Bronchial epithelial cell (primary cell): ENCODE measurements at places on chromosomes 7 and 10.

DNA sequence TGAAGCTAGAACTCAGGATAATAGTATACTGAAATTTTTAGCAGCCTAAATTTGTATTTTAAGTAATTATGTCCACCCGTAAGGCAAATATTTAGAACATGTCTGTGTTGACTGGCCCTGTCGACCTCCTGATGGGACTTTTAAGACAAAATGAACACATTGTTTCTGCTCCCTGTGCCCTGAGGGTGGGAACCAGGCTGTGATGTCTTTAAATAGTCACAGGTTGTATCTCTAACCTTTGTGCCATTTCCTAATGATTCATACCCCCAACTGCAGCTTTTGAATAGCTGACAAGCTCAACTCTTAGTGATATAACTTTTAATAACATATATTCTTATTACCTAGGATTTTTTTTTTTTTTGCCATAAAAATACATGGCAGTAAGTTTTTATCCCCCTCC lies 494.9 kb upstream of the AKR1E2 start:
- peak; percentile 45 for DNase-seq

DNA sequence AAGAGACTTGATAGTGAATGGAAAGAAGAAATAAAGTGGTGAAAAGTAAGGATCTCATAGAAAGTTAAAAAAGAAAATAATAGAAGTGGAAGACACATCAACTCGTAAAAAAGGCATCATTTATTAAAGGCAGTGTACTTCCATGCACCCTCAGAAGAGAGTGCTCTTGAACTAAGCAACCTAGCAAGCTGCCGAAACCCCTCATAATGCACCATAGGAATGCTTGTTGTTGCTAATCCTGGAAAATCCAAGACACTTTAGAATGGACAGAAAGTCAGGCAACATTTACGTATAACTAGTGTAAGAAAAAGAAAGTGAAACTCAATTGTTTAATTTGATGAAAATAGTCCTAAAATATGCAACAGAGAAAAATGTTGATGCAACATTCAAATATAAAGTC lies 12.8 kb downstream of the TFPI2 start:
- DNase-seq = no peak

DNA sequence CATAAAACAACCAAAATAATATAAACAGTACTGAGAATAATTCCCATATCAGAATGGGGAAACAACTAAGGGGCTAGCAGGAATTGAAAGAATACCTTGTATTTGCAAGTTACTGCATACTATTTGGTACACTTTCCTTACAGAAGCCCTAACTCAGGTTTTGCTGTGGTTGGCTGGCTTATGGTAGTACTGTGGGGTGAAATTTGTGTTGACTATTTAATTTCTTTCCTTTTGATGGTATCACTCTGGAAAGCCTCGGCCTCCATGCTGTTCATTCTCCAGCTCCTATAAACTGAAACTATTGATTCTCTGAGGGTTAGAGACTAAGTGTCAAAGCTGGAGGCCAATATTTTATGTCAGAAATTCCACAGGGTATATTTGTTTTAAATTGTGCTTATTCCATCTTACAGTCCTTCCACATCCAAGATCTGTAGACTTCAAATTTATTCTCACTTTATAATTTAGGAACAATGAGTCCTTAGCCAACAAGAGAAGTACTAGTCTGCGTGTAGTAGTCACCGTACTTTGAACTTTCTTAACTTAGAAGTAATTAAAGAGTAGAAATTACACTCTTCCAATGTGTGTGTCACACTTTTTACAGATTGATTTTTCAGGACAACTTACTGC lies 13.4 kb downstream of the SKIDA1 start:
- no peak for DNase-seq

DNA sequence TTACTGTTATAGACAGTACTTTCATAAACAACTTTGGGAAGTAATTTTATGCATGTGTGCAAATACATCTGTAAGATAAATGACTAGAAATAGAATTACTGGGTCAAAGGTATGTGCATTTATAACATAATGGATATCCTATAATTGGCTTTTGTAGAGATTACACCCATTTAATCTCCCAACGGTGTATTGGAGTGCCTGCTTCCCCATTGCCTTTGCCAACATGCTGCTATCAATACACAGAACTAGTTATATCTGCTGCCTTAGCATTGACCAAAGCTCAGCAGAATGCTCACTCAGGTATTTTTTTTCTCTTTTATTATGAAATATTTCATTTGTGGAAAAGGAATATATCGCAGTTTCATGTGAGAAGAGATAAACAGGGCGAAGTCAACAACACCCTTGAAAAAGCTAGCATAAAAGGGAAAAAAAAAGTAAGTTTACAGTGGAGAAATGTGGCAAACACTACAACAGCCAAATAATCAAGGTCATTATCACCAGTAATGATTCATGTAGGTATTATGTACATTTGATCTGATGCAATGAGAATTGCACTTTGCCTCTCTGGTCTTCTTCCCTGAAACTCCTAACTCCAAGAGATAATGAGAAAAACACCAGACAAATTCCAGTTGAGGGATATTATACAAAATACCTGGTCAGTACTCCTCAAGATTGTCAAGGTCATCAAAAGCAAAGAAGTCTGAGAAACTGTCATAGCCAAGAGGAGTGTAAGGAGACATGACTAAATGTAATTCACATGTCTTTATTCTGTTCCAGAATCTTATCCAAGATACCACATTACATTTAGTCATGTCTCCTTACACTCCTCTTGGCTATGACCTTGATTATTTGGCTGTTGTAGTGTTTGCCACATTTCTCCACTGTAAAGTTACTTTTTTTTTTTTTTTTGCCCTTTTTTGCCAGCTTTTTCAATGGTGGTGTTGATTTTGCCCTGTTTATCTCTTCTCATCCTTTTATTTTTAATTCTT lies 36.8 kb downstream of the MARCHF5 start:
- DNase-seq = peak; percentile 63

GRCh38 chr7:112616295-112616694 lies 135.5 kb downstream of the LSMEM1 start:
- DNase-seq = no peak

- no peak for DNase-seq
Observed at GRCh38 chr10:84938117-84938905, 609.9 kb downstream of the CCSER2 start.

DNA sequence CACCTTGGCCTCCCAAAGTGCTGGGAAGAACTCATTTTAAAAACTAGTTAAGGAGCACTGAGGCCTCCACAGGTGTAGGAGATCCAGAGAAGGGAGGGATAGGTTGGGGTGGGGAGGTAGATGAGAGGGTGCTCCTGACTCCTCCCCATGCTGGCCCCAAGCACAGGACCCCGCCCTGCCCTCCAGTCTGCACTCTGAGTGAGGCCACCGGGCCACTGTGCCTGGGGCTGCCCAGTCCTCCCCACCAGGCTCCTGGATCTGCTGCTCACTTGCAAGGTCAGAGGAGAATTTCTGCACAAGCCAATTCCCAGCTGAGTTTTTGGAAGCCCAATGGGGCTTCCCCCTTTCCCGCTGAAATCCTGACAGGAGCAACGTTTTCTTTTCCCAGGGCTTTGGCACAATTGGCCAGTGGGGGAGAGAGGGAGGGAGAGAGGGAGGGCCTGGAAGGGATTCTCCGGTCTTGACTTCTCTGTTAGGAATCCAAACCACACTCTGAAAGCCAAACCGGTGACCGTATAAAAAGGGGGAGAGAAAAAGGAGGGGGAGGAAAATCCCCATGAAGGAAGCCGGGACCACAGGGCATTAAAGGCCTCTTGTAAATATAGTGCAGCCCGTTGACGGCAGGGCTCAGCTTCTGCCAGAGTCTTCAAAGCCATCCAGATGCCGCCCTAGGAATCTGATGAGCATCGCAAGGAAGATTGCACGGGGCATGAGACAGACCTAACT lies 116.2 kb downstream of the SH3PXD2A start:
- peak; percentile 64 for DNase-seq

- no peak for DNase-seq
Observed at GRCh38 chr10:125291836-125292235, 131.5 kb upstream of the CTBP2 start.

DNA sequence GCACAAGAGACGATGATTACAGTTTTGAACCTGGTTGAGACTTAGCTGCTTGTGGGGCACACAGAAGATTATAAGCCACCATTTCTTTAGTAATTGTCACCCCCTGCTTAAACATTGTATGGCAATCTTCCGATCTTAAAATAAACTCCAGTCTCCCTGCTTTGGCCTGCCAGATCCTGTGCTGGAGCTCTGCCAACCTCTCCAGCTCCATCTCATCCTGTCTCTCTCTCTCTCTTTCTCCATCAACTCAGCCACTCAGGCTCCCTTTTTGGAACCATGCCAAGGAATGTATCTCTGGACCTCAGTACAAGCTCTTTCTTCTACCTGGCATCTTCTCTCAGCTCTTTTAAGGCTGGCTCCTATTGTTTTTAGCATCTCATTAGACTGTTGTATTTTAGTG lies 1053.2 kb downstream of the REEP3 start:
- no peak for DNase-seq

DNA sequence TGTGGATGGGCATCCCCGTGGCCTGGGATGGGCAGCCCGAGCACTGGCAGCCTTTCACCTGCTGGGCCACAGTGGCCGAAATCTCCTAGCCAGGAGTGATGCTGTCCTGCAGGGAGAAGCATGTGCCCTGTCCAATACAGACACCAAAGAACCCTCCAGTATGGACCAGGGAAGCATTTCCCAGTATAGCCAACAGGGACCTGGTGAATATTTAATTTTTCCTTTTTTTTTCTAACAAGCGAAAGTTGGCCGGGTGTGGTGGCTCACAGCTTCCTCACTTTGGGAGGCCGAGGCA lies 11.0 kb downstream of the IMPDH1 start:
- no peak for DNase-seq

- peak; percentile 47 for DNase-seq
Observed at GRCh38 chr7:108234281-108234680, 104.1 kb upstream of the LAMB4 start.

DNA sequence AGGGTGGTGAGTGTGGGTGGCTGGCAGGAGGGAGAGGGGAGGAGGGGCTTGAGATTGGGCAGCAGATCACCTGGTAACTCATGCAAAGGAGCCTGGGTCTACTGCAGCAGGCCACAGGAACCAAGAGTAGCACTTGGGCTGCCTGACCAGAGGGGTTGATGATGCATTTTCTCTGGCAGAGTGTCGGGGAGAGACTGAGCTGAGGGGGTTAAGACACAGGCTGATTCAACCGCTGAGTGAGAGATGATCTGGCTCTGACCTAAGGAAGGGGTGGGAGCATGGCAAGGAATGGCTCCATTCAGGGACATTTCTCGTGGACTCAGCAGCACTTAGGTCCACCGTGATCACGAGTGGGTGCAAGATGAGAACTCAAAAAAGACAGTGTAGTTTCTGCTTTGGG lies 115.5 kb upstream of the STK17A start:
- DNase-seq = peak; percentile 50
